T-helper 22 cell (primary cell): ENCODE measurements at places on chromosomes 4 and X.

DNA sequence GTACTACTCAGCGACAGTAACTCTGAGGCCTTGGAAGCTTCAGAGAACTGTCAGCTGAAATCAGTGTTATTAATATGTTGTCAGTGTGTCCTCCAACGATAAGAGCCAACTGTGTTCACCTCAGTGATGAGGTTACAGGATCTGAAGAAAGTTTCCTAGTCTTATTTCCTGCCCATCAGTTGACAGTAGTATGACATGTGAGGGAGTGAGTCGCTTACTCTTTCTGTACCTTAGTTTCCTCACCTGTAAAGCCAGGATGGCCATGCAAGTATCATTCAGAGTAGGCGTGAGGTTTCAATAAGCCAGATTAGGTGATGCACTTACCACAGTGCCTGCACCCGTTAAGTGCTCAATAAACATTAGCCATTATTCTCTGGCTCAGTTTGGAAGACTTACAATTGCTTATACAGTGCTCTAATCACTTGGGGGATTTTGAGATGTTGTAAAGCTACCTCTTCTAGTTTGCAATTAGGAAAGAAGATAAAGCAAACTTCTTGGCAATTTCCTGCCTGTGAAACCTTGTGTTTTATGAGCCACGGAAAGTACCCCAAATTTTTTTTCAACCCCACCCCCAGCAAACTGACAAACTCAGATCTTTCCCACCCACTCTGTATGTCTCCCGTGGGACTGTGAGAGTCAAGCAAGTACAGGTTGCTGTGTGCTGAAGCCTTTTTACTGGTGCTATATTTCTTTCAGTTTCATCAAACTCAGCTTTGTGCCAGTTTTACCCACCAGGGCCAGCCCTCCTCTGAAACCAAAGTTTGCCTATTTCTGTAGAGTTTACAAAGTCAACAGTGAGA is 62.2 kb downstream of the ANXA3 start:
- DNase-seq: no peak

- DNase-seq: no peak
Observed at GRCh38 chr4:23373261-23373660, 516.6 kb downstream of the PPARGC1A start.

- DNase-seq: peak; percentile 40
Observed at GRCh38 chr4:2220016-2220630, 21.8 kb downstream of the HAUS3 start.

DNA sequence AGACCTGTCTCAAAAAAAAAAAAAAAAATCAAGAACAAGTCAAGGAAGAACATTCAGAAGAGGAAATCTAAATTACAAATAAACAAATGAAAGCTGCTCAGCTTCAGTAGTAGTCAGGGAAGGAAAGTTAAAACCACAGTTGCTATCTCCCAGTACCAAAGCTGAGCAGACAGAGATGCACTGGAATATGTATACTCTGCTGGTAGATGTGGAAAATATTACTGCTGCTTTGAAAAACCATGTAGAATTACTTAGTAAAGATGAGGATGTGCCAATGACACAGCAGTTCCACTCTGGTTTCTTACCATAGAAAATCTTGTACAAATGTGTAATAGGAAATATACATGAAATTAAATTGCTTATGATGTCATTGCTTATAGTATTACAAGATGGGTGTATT is 25.1 kb upstream of the PRKX start:
- no peak for DNase-seq

DNA sequence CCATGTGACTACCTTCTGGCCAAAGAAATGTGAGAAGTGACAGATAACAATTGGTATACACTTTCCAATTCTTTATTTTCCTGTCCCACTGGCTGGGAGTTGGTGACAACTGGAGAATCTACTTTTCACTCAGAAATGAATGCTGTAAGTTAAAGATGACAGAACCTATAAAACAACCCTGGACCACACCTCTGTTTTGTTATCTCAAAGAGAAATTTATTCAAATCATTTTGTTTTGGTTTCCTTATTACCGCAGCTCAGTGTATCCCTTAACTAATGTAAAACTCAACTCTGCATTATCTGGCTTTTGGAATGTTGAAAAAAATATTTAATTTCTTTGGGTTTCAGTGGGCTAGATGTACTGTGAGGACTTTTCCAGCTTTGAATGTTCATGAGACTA is 469.8 kb downstream of the PCDH7 start:
- no peak for DNase-seq

DNA sequence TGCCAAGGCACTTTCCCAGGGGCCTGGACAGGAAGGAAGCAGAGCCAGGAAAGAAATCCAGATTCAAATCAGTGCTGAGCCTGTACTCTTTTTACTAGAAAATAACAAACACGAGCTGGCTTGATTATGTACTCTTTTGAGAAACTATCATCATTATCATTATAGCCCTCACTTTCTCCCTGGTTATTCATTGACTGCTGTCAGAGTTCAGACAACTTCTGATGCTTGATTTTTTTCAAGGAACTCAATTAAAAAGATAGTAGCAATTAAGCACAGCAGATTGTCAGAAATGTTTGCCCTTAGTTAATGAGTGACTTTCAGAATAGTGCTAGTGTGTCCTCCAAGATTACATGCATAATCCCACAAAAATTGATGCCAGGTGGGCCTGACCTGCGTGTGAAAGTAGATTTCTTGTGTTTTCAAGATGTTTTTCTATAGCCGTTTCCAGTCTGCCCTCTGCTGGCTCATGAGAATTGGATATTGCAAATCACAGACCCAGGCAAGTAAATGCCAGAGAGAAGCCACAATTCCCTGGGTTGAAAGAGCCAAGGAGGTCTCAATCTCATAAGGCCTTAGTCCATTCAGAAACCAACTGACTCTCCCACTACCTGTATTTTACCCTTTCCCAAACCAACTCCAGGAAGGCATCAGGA is 14.3 kb upstream of the PNPLA4 start:
- DNase-seq: no peak

DNA sequence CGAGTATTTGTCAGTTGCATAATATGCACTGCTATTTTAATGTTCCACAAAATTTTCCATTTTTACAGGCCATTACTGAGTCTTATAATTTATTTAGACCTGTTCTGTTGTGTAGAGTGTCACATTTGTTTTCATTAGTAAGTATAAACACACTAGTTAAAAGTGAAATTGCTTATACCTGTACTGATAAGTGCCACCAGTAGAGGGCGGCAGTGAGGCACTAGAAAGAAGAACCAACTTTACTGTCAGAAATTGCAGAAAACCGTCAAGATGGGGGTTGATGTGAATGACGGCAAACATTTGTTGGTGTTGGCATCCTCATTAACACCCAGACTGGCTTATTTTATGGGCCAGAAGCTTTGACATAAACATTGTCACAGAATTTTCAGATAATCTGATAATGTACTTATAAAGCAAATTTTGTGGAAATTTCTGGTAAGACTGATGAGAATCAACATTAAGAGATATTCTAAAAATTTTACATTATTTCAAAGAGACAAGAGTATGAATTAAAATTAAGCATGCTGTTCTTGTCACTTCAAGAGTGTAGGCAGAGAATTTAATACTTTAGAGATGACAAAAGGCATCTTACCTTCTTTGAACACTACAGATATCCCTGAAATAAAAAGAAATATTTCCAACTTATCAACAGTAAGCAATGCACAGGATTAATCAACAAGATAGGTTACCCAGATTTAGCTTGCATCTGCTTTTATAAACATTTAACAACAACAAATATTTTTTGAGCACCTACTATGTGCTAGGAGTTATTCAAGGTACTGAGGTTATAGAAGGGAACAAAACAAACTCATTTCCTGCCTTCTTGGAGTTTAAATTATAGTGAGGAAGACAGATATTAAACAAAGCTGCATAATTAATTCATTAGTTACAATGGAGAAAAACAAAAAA is 24.9 kb downstream of the ALPK1 start:
- DNase-seq: peak; percentile 34

GRCh38 chr4:75895744-75896314 is 6.4 kb downstream of the PPEF2 start:
- DNase-seq: no peak

DNA sequence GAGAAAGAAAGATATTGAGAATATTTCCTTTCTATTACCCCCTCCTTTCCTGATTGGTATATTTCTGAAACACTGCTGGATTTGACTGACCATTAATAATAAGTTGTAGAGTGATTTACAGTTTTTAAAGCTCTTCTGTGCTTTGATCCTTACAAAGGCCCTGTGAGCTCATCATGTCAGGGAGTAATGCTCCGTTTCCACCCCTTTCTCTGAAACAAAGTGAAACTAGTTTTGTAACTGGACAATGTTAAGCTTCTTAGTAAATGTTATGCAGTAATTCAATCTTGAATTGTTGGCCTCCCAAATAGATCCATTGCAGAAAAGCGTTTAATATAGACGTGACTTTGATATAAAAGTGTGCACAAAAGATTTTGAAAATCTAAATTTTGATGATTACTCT is 190.1 kb upstream of the GNPDA2 start:
- DNase-seq: no peak

DNA sequence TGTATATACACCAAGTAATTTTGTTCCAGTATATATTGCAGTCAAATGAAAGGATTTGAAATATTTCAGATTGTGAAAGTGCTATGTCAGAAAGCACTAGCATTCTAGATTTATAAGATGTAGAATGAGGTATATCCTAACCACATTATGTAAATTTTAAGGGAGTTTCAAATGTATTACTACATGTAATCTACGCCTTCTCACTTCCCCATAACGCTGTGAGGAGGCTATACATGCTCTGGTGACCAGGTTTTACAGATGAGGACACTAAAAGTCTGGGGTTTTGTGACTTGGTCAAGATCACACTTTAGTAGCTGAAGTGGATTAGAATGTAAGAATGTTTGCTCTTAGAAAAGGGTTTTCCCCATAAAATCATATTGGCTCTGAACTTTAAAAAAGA is 8.1 kb downstream of the ENPEP start:
- no peak for DNase-seq

- DNase-seq: no peak
Observed at GRCh38 chrX:10370976-10371375, 214.2 kb downstream of the CLCN4 start.

DNA sequence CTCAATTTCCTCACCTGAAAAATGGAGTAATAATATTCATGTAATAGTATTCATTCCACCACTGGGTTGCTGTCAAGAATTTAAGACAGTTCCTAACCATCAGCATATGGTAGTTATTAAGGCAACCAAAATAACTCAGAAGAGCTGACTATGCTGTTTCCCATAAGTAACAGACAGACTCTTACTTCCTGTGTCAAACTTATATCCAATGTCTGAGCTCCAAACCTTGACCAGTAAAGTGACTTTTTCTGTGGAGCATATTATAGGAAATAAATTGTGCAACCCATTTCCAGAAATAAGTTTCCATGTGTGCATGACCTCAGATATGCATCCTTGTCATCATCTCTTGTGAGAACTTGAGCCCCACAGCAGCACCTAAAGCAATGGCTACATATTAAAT is 78.8 kb downstream of the HADH start:
- DNase-seq: no peak

- DNase-seq: no peak
Observed at GRCh38 chr4:1473718-1474117, 67.5 kb upstream of the NKX1-1 start.

DNA sequence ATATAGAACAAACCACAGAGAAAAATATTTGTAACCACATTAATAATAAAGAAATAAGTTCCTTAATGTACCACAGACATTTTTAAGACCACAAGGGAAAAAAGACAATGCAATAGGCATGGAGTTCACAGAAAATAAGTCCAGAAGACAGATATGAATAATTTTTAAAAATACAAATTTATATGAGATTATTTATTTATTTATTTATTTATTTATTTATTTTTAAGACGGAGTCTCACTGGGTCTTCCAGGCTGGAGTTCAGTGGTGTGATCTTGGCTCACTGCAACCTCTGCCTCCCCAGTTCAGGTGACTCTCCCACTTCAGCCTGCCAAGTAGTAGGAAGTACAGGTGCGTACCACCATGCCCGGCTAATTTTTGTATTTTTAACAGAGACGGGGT is 53.7 kb downstream of the THAP9 start:
- DNase-seq: no peak

DNA sequence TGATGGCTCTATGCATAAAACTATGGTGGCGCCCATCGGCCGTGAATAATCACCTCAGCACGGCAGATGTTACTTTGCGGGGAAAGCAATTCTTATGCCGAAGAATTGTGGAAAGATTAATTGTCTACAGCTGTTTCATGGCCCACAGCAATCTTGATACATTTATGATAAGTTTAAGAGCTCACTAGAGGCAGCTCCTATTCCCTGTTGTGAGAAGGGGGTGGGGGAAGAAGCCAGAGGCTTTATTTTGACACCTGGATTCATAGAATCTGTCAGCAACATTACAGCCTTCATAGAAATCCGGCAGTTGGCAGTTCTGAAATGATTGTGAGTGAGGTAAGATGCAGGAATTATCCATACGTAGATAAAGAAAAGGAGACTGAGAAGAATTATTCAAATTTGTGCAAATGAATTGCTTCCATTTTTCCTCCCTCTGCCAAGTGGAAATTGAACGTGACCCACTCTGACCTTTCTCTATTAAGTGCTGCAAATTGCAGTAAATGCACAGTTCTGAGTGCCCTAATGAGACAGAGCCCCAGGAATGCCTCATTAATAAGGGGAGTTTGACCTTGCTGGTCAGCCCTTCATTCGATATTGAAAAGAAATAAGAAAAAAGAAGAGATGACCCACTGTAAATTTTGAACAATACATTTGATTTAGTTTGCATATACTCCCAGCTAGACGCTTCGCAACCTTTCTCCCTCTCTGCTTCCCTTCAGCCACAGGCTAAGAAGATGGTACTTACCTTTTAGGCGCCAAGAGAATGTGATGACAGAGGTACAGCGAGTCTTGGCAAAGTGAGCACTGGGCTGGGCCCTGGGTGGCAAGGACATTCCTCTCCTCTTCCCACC is 188.8 kb downstream of the GPAT3 start:
- DNase-seq: no peak

DNA sequence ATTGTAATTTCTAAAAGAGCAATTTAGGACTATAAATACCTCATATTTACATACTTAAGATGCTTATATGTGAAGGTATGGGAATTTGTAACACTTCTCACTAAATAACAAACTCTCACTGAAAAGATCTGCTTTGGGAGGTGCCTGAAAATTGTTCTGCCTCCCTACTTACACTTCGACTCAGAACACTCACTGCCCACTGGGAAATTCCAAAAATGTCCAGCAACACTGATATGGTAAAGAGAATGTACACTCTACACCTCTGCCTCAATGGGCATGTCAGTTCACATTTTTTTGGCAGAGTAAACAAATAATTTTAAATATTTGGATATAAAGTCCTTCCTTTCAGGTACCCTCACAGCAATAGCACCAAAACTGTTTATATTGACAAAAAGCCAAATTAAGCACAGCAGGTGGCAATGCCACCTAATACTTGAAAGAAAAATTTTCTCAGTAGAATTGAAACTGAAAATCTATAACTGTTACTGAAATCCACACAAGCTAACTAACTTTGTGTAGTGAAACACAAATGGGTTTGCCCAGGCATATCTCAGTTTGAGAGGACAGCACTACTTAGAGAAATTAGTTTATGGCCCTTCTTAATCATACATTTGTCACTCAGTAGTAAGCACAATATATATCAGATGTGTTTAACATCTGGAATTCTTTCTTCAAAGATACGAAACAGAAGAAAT is 67.1 kb downstream of the PRDM5 start:
- no peak for DNase-seq

GRCh38 chr4:169024762-169025161 is 14.7 kb upstream of the CBR4 start:
- DNase-seq: no peak
